ENCODE measurements at places on chromosomes 13 and 19. TPM values are rescaled to one million over a fixed set of nuclear protein-coding genes. Genes with fewer than 3 reads are reported as not detected.
A peak's percentile ranks its signal among the peaks of the same experiment; 100 is the strongest.

The DPF1 gene
- 0.72 TPM for total RNA-seq

DNA sequence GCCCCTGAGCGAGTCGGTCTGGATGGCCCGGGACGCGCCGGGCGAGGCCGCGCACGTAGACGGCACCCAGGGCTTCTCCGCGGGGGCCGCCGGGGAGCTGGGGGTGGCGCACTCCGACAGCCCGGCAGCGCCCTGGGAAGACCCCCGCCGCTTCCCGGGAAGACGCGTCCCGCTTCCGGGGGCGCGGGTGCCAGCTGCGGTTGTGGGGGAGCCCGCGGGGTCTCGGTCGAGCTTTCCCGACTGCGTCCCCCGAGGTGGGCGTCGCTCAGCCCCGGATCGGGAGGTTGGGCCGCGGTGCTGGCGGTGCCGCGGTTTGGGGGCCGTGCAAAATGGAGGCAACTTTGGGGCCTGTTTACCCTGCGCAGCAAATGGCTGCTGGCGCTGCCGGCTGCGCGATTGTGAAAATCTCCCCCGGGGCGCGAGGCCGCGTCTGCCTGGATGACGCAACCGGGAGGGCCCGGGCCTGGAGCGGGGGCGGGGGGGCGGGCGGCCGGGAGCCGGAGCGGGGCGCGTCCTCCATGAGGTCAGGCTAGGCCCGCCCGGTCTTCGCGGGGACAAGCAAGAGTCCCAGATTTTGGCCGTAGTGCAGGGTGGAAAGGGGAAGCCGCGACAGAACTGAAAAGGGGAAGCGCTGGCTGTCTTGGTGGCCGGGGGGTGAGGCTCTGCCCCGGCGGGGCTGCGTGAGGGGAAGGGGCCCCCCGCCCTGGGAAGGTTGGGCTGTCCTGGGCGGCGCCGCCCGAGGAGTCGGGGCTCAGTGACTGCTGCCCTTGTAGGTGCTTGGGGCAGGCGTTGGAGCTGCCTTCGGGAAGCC is 11.3 kb downstream of the PEAK3 start:
- peak overlapping the region; percentile 98 for H3K4me3 ChIP-seq
- H3K36me3 ChIP-seq: peaks cover 31% of the 10 kb centered on the region
- no peaks in the 10 kb centered on the region for H3K27me3 ChIP-seq
- peak; percentile 100 for DNase-seq

The IQCN gene
- total RNA-seq: 3.5 TPM

DNA sequence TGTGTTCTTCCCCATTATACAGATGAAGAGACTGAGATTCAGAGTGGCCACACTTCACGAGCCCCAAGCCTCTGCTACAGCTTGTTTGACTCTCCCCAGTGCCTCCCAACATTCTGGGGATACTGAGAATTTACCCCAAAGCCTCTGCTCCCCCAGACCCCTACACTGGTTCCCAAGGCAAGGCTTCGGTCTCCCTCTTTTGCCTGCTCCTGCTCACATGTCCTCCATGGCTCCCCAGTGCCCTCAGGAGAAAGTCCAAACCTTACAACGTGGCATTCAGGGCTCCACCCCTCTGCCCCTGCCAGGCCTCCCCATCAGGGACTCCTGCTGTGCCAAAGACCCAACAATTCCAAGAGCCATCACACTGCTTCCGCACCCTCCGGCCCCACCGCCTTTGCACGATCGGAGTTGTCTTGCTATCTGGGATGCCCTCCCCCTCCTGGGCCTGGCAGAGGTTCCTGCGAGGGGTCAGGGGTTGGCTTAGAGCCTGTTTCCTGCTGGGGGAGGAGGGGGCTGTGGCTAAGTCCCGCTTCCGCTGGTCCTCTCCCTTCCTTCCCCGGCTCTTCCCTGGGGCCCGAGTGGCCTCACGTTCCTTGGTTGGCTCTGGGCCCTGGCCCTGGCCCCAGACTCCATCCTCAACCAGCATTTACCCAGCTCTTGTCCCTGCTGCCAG is 15.4 kb downstream of the GTPBP3 start:
- H3K36me3 ChIP-seq: no peaks in the 10 kb centered on the region
- H3K4me1 ChIP-seq: peaks cover 6% of the 10 kb centered on the region
- H3K27ac ChIP-seq: no peak overlapping the region
- peak; percentile 17 for DNase-seq
- H3K4me3 ChIP-seq: no peak overlapping the region

The LILRB4 gene
- under 0.01 TPM for total RNA-seq

- no peaks in the 10 kb centered on the region for H3K36me3 ChIP-seq
- H3K4me3 ChIP-seq: no peak overlapping the region
- no peaks in the 10 kb centered on the region for H3K27me3 ChIP-seq
- H3K27ac ChIP-seq: no peak overlapping the region
- peaks cover 5% of the 10 kb centered on the region for H3K4me1 ChIP-seq
Observed at GRCh38 chr13:36717966-36718545, 44.2 kb downstream of the SERTM1 start.

The ZNF14 gene
- total RNA-seq: 7.4 TPM

DNA sequence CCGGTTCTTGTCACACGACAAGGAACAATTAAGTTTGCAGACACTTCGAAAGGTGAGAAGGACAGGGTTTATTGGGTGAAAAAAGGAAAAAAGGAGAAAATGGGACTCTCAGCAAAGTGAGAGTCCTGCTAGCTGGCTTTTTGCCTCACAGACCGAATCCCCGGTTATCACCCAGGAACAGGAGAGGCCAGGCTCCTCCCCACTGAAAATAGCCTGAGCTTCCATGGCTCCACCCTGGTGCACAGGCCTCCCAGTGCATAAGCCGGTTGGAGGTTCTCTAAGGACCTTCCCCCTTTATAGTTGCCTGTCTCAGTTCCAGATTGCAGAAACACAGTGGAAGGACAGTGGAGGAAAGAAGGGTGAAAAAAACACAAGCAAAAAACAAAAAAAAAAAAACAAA is 571.7 kb downstream of the KCTD12 start:
- H3K27me3 ChIP-seq: no peaks in the 10 kb centered on the region
- no peaks in the 10 kb centered on the region for H3K4me1 ChIP-seq
- H3K36me3 ChIP-seq: no peaks in the 10 kb centered on the region
- no peak overlapping the region for H3K4me3 ChIP-seq

The CD79A gene
- 0.36 TPM for total RNA-seq

DNA sequence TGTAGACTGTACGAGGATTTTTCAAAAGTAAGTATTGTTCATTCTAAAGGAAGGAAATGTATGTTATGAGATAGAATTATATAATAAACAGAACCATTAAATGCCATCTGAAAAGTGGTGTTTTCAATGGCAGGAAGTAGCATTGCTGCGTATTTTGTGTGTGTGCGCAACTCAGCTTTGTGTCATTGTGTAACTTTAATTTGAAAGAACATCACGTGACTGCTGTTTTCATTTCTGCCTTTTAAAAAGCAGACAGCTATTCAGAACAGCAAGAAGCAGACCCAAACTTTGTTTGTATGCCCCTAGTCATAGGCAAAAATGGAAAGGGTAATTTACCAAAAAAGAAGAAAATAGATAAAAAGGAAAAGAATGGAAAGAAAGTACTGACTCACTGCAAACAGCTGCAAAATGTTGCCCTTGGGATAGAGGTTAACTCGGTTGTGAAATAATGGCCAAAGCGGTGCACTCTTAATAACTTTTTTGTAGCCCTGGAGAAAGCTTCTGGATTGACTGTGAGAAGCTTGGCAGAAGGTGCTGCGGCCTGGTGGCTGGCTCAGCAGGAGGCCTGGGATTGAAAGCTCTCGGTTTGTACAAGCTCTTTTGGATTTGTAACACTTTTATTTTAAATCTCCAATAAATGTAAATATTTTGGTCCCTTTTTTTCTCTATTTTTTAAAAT is 97.3 kb downstream of the GGACT start:
- no peaks in the 10 kb centered on the region for H3K27me3 ChIP-seq
- no peak overlapping the region for H3K4me3 ChIP-seq
- H3K4me1 ChIP-seq: peaks cover 6% of the 10 kb centered on the region
- no peak for DNase-seq
- H3K36me3 ChIP-seq: no peaks in the 10 kb centered on the region

The PGLYRP1 gene
- total RNA-seq: not detected

DNA sequence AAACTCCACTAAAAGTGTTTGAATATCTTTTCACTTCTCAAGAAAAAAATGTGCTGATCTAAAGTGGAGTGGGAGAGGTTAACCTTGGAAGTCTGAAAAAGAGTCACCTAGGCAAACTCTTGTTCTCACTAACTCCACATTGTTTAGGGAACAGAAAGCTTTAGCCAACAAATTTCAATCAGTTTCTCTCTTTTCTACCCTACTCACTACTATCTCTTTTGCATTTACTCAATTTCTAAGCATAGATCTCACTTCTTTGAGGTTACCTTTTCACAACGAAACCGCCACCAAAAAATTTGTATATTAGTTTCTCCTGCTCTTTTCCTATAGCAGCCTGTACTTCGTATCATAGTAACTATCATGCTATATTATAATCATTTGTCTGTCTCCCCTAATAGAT is 6.3 kb downstream of the NHLRC3 start:
- H3K4me1 ChIP-seq: peaks cover 5% of the 10 kb centered on the region
- no peak overlapping the region for H3K4me3 ChIP-seq
- no peak for DNase-seq

- H3K4me1 ChIP-seq: peaks cover 17% of the 10 kb centered on the region
- peak overlapping the region; percentile 91 for H3K4me3 ChIP-seq
- DNase-seq: peak; percentile 93
- H3K27me3 ChIP-seq: no peaks in the 10 kb centered on the region
Observed at GRCh38 chr19:16326401-16327168, 2.0 kb downstream of the KLF2 start.

- peaks cover under 1% of the 10 kb centered on the region for H3K36me3 ChIP-seq
- DNase-seq: peak; percentile 31
- no peak overlapping the region for H3K27ac ChIP-seq
- H3K4me1 ChIP-seq: peaks cover 26% of the 10 kb centered on the region
- no peaks in the 10 kb centered on the region for H3K27me3 ChIP-seq
Observed at GRCh38 chr19:4908360-4908759, 941 bp upstream of the UHRF1 start.

- peaks cover 8% of the 10 kb centered on the region for H3K4me1 ChIP-seq
- H3K4me3 ChIP-seq: peak overlapping the region; percentile 62
- DNase-seq: no peak
- H3K27ac ChIP-seq: peak overlapping the region; percentile 9
- H3K27me3 ChIP-seq: no peaks in the 10 kb centered on the region
Observed at GRCh38 chr13:31733066-31733465, 6.3 kb upstream of the RXFP2 start.

DNA sequence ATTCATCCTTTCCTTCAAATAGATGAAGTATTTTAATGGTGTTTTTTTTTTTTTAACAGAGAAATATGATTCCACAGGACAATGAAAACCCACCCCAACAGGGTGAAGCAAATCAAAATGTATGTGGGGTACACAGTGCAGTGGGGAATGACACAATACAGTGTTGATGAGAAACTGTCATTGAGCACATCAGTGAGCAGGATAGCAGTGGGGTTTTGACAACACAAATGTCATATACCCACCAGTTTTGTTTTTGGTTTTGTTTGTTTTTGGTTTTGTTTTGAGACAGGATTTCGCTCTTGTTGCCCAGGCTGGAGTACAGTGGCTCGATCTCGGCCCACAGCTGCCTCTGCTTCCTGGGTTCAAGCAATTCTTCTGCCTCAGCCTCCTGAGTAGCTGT is 29.2 kb downstream of the ZNF844 start:
- peaks cover 4% of the 10 kb centered on the region for H3K36me3 ChIP-seq
- peaks cover 3% of the 10 kb centered on the region for H3K4me1 ChIP-seq
- DNase-seq: no peak
- no peak overlapping the region for H3K4me3 ChIP-seq

The CDC34 gene
- total RNA-seq: 40.4 TPM

DNA sequence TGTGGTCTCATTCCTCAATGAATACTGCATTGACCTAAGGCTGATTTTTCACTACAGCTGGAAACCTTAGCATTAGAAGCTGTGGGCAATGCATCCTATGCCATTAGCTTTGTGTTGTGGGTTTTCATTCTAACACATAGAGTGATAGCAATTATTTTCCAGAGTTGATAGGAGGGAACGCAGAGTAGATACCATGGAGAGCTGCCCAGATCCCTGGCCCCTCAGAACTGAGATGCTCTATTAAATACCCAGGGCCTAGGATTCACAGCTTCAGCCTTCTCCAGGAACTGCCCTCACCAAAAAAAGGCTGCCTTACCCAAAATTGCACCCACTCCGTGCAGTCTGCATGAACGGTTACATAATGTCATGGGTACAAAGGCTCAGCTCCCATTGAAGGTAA is 444.4 kb downstream of the SUCLA2 start:
- no peak for DNase-seq
- no peaks in the 10 kb centered on the region for H3K4me1 ChIP-seq
- no peaks in the 10 kb centered on the region for H3K36me3 ChIP-seq

GRCh38 chr13:25455146-25455545 is 83.4 kb downstream of the ATP8A2 start:
- no peak overlapping the region for H3K27ac ChIP-seq
- no peaks in the 10 kb centered on the region for H3K27me3 ChIP-seq
- H3K36me3 ChIP-seq: no peaks in the 10 kb centered on the region
- no peak for DNase-seq

DNA sequence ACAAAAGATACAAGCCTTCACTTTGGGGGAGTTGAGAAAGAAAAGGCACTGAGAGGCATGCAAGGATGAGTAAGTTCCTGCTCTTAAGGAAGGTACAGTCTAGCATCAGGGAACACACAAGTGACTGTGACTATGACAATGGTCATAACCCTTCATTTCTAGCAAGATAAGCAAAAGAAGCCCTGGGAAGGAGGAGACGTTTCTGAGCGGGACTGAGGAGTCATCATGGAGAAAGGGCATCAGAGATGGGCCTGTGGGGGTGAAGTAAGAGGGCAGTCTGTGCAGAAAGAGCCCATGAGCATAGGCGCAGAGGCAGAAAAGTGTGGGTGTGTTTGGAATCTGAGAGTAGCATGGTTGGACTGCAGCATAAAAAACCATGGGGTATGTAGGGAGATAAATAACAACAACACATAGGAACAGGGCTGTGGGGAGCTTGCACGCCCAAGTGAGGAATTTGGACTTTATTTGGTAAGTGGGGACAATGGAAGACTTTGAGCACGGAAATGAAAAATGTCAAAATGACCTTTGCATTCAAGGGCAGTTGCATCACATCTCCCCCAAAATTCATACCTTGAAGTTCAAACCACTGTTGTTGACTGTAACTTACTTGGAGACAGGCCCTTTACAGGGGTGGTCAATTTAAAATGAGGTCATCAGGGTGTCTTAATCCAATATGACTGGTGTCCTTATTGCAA is 86.7 kb downstream of the MBNL2 start:
- H3K27ac ChIP-seq: peak overlapping the region; percentile 76
- no peaks in the 10 kb centered on the region for H3K27me3 ChIP-seq
- no peaks in the 10 kb centered on the region for H3K36me3 ChIP-seq
- H3K4me3 ChIP-seq: no peak overlapping the region
